Jurkat, Clone E6-1 (cell line): ENCODE measurements at places on chromosomes 7 and 10.

GRCh38 chr10:35304649-35305048 lies 31.7 kb upstream of the CCNY start:
- DNase-seq = peak; percentile 9

DNA sequence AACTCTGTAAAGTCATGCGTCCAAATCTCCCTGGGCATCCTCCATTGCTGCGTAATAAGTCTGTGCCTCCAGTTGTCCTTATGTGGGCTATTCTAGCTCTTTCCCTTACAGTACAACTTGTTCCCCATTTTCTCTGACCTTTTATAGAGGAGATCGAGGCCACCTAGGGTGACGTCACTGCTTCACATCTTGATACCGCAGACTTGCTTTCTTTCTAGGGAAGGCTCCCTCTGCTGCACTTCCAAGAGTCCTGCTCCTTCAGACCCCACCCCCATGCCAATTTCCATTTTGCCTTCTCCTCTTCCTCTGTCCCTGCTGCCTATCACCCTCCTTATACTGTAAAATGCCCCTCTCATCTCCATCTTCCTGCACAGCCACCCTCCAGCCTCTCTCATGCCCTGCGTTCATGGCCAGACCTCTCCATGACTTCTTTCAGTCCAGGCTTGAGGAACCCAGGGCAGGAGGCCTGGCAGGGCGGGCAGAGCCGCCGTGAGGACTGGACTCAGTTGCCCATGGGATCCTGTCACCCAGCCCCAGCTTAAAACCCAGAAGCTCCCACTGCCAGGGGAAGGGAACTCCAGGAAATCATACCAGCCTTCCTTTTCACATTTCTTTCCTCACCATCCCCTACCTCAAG lies 57.5 kb downstream of the CAMK1D start:
- no peak for DNase-seq

DNA sequence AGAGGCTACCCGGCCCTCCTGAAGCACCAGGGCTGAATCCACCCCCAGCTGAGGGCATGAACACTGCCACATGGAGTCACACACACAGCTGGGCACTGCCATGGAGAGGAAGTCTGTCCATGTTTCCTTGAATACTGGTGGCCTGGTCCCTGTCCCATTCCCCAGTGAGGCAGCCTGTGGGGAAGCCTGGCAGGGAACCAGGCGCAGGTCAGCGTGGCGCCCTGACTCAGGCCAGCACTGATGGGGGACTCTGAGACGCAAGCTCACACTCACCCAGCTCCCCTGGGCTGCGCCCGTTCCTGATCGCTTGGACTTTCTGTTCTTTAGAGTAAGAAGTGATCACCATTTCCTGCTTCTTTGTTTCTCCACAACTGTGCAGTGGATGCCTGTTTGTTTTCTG lies 128.3 kb downstream of the EGFR start:
- no peak for DNase-seq

DNA sequence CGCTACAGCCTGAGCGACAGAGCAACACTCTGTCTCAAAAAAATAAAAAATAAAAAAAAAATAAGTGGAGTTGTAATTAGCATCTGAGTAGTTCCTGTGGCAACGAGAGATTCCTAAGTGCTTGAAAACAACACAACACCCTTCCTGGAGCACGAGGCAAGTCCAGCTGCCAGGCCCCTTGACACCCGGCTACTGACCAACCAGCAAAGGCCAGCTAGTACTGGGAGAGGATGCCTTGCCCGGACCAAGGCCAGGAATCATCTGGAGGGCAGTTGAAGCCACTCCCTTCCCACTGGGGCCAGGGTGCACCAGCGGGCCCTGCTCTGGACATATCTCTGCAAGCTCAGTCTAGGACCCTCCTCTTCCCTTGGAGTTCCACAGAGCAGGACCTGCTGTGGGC lies 536 bp downstream of the C10orf105 start:
- DNase-seq = no peak

GRCh38 chr7:96331233-96331632 lies 9.3 kb upstream of the SLC25A13 start:
- no peak for DNase-seq

GRCh38 chr7:45985902-45986301 lies 64.8 kb upstream of the IGFBP3 start:
- DNase-seq = no peak

DNA sequence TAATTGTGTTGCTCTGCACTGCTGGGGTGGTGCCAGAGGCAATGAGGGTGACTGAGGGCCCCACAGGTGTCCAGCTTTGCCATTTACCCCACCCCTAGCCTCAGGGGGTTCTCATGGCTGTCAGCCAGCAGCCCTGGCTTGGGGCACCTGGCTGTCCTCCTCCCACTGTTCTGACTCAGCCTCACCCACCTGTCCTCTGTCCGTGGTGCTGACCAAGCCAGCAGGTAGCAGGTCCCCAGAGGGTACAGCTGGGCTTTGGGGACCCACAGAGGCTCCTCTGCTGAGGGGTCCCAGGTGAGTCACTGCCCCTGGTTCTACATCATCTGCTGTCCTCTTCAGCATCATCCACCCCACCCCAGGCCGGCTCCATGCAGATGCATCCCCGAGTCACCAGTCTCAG lies 32.2 kb upstream of the ZNF716 start:
- DNase-seq = no peak

- DNase-seq = no peak
Measured at GRCh38 chr7:68734431-68734830, 863.8 kb upstream of the AUTS2 start.

DNA sequence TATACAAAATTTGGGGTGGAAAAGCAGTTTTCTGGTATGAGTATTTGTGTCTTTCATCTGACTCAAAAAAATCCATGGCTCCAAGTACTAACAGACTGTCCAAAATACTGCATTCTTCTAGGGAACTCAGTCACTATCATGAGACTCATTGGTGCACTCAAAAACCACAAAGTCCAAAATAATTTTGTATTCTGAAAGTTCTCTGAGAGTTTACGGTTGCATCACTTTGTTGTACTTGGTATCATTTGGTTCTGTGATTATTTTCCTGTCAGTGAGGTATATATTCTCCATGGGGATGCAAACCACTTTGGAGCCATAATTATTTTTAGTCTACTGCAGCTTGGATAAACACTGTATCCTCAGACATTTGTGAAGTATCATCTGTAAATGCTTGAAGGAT lies 28.0 kb upstream of the CABCOCO1 start:
- DNase-seq = no peak

- no peak for DNase-seq
Measured at GRCh38 chr7:85882335-85882734, 695.5 kb upstream of the SEMA3D start.

GRCh38 chr7:43572516-43573049 lies 10.3 kb upstream of the STK17A start:
- DNase-seq = peak; percentile 90

DNA sequence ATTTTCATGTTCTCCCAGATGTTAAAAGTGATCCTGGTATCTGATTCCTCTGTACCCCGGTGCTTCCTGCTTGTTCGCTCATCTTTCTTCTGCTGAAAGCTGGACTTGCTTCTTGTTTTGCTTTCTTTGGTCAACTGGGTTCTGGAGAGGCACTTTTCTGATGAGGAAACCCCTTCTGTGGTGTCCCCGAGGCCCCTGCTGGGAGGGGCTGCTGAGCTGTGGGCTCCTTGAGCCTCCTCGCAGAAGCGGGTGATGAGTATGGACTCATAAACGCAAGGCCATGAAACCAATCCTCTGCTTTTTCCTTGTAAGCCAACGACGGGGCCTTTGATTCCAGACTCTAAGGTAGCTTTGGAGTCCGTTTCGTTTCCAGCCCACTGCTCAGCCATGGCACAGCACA lies 7.8 kb downstream of the WIPI2 start:
- DNase-seq = no peak

DNA sequence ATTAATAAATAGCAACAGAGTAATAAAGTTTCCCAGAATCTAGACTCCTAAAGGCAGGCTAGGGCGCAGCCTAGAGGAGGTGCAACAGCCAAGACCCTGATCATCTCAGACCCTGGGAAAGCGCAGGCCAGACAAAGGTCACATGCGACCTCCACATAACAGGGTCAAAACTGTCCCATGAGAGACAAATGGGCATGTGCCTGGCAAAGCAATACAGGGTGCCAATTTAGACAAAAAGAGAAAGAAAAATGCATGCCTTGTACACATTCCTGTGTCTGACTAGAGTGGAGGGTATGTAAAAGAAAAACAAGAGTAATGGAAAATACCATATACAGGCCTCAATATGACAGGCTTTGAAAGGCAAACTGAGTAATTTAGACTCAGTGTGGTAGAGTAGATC lies 22.2 kb downstream of the MPP7 start:
- no peak for DNase-seq

DNA sequence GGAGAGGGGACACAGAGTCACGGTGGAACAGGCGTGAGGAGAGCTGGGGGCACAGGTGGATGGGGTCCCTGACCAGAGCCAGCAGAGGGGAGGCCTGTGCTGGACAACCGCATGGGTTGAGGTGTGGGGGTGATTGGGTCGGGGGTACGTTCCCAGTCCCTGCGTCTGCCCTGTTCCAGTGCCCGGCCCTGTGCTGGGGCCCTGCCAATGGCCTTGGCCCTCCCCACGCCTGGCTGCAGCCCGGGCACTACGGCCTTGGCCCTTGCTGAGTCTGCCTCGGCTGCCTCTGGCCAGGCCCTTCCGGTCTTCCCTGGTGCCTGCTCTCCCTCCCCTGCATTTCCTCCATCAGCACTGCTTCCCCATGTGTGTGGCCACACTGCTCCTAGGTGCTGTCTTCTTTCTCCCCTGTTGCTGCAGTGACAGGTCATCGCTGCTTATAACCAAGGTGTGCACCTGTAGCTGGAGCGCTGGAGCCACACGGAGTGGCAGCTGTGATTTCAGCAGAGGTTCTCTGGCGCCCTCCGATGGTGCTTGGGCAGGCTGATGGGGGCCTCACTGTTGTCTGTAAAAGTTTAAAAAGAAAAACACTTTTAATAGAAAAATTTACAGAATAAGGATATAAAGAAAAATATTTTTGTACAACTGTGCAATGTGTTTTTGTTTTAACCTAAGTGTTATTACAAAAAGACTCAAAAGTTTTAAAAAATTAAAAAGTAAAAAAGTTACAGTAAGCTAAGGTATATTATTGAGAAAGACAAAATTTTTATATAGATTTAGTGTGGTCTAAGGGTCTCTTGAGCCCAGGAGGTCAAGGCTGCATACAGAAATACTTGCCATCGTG lies 45.2 kb upstream of the BHLHA15 start:
- peak; percentile 4 for DNase-seq

- DNase-seq = no peak
Measured at GRCh38 chr10:117471344-117471874, 71.1 kb upstream of the EMX2 start.

DNA sequence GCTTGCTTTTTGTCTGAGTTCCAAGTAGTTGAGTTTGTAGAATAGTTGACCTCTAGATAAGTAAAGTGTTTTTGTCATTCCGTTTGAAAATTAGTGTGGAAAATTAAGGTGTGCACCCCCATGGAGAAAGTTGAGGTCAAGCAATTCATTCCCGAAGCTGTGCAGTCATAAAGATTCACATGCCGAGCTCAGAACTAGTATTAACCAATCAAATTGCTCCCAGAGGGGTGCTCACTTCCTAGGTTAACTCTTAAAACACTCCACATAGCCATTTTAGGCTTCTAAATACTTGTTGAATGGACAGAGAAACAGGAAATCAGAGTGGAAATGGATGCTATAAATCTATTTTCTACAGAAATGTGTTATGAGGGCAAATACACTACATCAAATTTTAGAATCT lies 638.9 kb downstream of the SUGCT start:
- DNase-seq = no peak

GRCh38 chr10:77784856-77785255 lies 141.7 kb downstream of the DLG5 start:
- DNase-seq = no peak

DNA sequence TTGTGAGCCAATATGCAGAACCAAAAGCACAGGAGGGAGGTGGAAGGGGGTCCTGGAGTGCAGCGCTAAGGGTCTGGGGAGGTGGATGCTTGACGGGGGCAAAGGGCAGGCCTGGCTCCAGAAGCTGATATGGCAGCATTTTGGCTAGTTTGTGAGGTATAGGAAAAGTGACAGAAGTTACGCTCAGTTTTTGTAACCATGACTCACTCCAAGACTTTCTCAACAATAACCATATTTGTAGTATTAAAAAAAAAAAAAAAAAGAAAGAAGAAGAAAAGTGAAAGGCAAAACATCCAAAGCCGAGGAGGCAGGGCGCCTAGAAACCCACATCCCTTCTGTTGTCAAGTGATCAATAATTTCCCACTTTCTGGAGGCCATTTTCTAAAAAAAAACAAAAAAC lies 92.3 kb downstream of the RNF216 start:
- peak; percentile 47 for DNase-seq

- no peak for DNase-seq
Measured at GRCh38 chr7:133551466-133551865, 298.6 kb downstream of the EXOC4 start.

DNA sequence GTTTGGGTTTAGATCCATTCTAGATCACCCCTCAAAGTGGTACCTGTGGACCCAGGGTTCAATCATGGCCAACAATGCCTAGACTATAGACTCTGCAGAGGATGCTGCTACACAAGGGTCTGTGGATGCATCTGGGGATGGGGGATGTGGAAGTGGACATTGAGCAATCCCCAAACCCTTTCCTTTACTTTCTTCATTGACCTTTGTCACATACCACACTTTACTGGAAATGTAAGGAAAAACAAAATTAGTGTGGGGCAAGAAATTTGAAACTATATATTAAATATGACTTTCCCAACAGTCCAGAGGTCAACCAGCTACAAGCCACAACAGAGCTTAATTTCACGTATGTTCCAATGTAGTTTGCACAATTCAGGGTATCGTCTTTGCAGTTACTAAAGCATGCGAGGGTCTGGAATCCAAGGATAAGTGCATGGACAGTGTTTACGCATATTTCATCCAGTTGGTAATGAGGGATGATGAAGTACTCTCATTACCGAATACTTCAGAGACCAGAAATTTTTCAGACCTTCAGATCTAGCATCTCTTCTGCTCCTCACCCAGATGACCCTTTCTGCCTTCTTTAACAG lies 33.3 kb upstream of the CASD1 start:
- DNase-seq = no peak
